ENCODE measurements at places on chromosomes 1 and 21.

DNA sequence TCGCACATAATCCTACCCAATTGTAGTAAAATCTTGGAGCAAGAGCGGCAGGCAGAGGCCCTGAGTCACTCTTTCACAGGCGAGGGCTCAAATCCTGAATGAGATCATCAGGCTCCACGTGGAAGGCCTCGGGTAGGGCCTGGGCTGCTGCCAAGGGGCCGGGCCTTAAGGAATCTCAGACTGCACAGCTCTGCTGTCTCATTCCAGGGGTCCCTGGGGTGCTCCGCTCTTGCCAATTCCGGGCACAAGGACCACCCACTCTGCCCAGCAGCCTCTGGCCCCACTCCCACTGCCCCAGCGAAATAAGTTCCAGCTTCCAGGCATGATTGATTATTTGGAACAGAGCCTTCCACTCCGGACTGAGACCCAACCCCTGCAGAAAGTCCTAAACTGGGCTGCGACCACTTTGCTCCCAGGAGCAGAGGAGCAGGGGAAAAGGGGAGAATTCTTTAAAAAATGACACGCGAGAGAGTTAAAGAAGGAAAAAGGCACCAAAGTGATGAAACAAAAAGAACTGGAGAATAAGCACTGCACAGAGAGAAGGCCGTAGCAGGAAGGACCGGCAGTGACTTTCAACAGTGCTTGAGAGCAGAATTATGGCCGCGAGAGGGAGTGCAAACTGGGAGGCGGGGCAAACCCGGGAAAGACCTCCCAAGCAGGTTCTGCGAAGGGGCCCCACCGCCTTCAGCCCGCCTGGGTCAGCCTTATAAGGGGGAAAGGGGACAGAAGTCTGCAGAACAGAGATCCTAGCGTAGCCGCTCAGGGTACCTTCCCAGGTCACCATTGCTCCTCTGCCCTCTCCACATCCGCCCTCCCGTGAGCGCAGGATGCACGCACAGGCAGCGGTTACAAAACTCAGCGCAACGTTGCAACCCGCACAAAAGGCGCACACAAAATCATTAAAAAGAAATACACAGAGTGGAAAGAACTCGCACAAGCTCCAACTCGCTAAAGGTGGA is 2.0 kb downstream of the ADAMTS1 start:
- peak overlapping the region; percentile 89 for H3K27ac ChIP-seq
- H3K27me3 ChIP-seq: no peaks in the 10 kb centered on the region
- peaks cover 50% of the 10 kb centered on the region for H3K4me1 ChIP-seq
- peak overlapping the region; percentile 79 for H3K4me3 ChIP-seq

- H3K36me3 ChIP-seq: no peaks in the 10 kb centered on the region
- no peak overlapping the region for H3K4me3 ChIP-seq
- H3K27ac ChIP-seq: no peak overlapping the region
- DNase-seq: no peak
These were observed 202.0 kb downstream of the LRRC40 start for GRCh38 chr1:70003211-70003908.

DNA sequence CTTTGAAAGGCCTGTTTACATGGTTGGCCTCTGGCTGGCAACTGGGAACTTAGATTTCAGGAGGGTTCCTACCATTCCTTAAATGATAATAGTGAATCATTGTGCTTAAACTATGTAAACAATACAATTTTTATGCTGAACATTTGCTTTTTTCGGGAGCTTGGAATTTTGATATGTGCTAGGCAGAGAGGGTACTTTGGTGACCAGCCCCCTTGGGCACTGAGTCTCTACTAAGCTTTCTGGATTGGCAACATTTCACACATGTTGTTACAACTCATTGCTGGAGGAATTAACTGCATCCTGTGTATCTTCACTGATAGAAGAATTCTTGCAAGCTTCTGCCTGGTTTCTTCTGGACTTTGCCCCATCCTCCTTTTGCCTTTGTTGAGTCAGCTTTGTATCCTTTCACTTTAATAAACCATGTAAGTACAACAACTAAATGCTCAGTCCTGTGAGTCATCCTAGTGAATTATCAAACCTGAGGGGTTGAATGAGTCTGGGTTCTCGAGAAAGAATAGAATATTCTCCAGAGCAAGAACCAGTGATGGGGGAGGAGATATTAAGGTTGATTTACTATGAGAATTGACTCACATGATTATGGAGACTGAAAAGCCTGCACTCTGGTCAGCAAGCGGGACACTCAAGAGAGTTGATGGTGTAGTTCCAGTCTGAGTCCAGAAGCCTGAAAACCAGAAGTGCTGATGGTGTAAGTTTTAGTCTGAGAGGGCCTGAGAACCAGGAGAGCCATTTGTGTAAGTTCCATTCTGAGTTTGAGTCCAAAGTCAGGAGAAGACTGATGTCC is 3.1 kb upstream of the SLC16A4 start:
- no peak overlapping the region for H3K27ac ChIP-seq
- no peaks in the 10 kb centered on the region for H3K27me3 ChIP-seq
- no peak for DNase-seq
- H3K4me1 ChIP-seq: no peaks in the 10 kb centered on the region
- H3K4me3 ChIP-seq: no peak overlapping the region

- H3K4me1 ChIP-seq: no peaks in the 10 kb centered on the region
- no peak overlapping the region for H3K27ac ChIP-seq
- peaks cover 6% of the 10 kb centered on the region for H3K27me3 ChIP-seq
- DNase-seq: no peak
- H3K36me3 ChIP-seq: no peaks in the 10 kb centered on the region
These were observed 433.1 kb downstream of the CAMTA1 start for GRCh38 chr1:7218210-7218832.

DNA sequence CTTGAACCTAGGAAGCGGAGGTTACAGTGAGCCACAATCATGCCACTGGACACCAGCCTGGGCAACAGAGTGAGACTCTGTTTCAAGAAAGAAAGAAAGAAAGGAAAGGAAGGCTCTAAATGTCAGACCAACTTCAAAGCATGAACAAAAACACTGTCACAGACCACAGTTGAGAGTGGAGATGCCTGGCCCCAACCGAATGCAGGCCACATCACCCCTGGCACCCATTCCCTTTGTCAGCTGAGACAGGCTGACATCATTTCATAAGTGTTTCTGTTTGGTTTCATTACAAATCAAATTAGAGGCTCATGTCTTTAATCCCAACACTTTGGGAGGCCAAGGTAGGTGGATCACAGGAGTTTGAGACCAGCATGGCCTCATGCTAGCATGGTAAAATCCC is 28.6 kb upstream of the NADK start:
- H3K4me1 ChIP-seq: peaks cover 4% of the 10 kb centered on the region
- no peak overlapping the region for H3K4me3 ChIP-seq
- H3K27ac ChIP-seq: peak overlapping the region; percentile 48
- H3K27me3 ChIP-seq: no peaks in the 10 kb centered on the region

GRCh38 chr1:45014321-45015028 is 2.4 kb downstream of the UROD start:
- H3K4me1 ChIP-seq: peaks cover 47% of the 10 kb centered on the region
- no peaks in the 10 kb centered on the region for H3K27me3 ChIP-seq
- H3K4me3 ChIP-seq: no peak overlapping the region
- no peaks in the 10 kb centered on the region for H3K36me3 ChIP-seq
- DNase-seq: peak; percentile 87
- no peak overlapping the region for H3K27ac ChIP-seq

DNA sequence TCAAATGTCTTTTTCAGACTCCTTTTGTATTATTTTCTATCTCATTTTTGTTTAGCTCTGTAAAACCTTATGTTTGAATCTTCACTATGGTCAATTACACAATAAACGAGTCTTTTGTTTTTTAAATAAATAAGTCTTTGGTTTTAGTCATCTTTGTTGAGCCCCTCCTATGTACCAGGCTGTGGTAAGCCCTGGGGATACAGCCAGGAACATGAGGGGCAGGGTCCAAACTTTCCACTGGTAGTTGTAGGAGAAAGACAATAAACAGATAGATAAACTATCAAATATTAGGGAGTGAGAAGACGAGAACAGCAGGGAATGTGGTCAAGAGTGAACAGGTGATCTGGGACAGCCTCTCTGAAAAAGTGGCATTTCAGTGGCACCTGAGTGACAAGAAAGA is 186.6 kb downstream of the ZNF281 start:
- H3K27me3 ChIP-seq: no peaks in the 10 kb centered on the region
- no peaks in the 10 kb centered on the region for H3K36me3 ChIP-seq
- no peaks in the 10 kb centered on the region for H3K4me1 ChIP-seq
- H3K4me3 ChIP-seq: no peak overlapping the region
- no peak for DNase-seq
- no peak overlapping the region for H3K27ac ChIP-seq

GRCh38 chr1:49226758-49227157 is 450.1 kb upstream of the BEND5 start:
- no peaks in the 10 kb centered on the region for H3K36me3 ChIP-seq
- DNase-seq: no peak
- H3K27me3 ChIP-seq: no peaks in the 10 kb centered on the region
- no peak overlapping the region for H3K27ac ChIP-seq
- no peak overlapping the region for H3K4me3 ChIP-seq

GRCh38 chr1:89037186-89037585 is 14.5 kb upstream of the GBP3 start:
- H3K4me3 ChIP-seq: no peak overlapping the region
- no peaks in the 10 kb centered on the region for H3K27me3 ChIP-seq
- H3K36me3 ChIP-seq: no peaks in the 10 kb centered on the region
- H3K27ac ChIP-seq: no peak overlapping the region
- no peak for DNase-seq
- no peaks in the 10 kb centered on the region for H3K4me1 ChIP-seq

DNA sequence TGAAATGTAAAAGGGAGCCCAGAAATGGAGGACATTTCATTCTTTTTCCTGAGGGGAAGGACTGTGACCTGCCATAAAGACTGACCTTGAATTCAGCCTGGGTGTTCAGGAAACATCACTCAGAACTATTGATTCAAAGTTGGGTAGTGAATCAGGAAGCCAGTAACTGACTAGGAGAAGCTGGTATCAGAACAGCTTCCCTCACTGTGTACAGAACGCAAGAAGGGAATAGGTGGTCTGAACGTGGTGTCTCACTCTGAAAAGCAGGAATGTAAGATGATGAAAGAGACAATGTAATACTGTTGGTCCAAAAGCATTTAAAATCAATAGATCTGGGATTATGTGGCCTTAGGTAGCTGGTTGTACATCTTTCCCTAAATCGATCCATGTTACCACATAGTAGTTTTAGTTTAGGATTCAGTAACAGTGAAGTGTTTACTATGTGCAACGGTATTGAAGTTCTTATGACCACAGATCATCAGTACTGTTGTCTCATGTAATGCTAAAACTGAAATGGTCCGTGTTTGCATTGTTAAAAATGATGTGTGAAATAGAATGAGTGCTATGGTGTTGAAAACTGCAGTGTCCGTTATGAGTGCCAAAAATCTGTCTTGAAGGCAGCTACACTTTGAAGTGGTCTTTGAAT is 2.9 kb downstream of the RGS2 start:
- H3K4me3 ChIP-seq: no peak overlapping the region
- peaks cover 16% of the 10 kb centered on the region for H3K4me1 ChIP-seq
- peaks cover 8% of the 10 kb centered on the region for H3K36me3 ChIP-seq
- H3K27me3 ChIP-seq: no peaks in the 10 kb centered on the region
- no peak for DNase-seq

DNA sequence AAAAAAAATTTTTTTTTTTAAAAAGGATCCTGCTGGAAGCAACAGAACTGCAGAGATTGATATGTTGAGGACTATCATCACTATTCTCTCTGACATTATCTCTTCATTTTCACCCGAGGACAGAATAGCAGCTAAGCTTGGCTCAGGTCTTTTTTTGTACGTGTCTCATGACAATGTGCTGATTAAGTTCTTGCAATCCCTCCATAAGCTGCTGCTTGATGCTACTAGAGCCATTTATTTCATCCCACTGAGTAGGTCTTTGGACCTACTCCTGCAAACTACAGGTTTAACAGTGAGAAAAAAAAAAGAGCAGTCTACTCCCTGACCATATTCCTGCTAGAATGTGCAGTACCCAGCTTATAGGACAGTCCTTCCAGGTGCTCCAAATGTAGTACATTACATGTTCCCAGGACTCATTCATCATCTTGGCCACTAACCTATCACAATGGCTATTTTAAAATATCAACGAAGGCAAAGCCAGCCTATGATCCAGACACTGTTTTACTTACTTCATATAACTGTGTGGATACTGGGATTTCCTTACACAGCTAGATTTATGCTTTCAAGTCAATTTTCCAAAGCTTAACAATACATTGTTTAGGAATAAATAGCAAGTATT is 54.1 kb downstream of the ARHGAP29 start:
- H3K4me3 ChIP-seq: no peak overlapping the region
- H3K27me3 ChIP-seq: no peaks in the 10 kb centered on the region
- H3K4me1 ChIP-seq: no peaks in the 10 kb centered on the region

DNA sequence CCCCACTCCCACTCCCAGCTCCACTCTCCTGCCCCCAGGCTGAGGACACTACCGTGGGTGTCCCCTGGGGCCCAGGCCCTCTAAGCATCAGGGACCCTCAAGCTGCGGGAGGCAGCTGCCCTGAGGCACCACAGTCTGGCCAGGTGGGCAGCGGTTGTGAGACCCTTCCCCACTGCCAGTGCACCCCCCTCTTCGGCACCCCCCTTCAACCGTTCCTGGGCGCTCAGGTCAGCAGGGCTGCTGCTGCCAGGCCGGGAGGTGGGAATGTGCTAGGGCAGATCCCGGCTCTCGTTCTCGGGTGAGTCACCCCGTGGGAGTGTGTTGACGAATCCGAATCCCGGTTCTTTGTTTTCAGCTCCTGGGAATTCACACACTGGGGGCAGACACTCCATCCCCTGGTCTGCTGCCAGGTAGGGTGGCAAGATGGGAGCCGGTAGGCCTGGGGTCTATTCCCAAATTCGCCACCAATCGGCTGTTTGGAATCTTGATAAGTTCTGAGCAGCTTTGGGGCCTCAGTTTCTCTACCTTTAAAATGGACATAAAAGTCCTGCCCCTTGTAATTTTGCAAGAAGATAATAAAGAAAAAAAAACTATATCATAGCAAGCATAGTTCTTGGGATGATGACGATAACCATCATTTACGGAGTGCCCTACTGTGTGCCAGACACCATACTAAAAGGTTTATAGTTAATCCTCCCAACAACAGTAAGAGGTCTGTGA is 28.5 kb upstream of the CASZ1 start:
- DNase-seq: no peak
- no peaks in the 10 kb centered on the region for H3K36me3 ChIP-seq
- no peaks in the 10 kb centered on the region for H3K4me1 ChIP-seq
- no peak overlapping the region for H3K27ac ChIP-seq
- H3K27me3 ChIP-seq: peaks cover 74% of the 10 kb centered on the region

GRCh38 chr1:42370876-42371549 is 9.6 kb upstream of the RIMKLA start:
- no peaks in the 10 kb centered on the region for H3K36me3 ChIP-seq
- peaks cover 14% of the 10 kb centered on the region for H3K27me3 ChIP-seq
- H3K4me3 ChIP-seq: no peak overlapping the region
- H3K4me1 ChIP-seq: no peaks in the 10 kb centered on the region

- no peak overlapping the region for H3K4me3 ChIP-seq
- no peaks in the 10 kb centered on the region for H3K27me3 ChIP-seq
- no peak overlapping the region for H3K27ac ChIP-seq
These were observed 22.0 kb upstream of the UHMK1 start for GRCh38 chr1:162475539-162476185.

DNA sequence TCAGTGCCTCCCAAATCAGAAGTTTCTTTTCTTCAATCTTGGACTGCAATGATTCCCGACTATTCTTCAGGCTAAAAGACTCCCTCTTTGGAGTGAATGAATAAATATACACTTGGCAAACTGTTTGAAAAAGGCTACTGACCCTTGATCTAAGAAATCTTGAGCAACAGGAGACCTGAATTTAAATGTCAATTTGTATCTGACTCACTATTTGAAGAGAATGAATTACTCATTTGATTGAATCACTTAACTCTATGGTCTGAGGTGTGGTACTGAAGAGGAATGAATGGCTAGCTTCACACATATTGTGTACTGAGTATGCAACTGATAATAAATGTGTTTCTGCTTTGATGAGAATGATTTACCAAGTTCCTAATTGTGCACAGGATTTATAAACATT is 4.6 kb upstream of the SMG7 start:
- no peaks in the 10 kb centered on the region for H3K36me3 ChIP-seq
- no peak overlapping the region for H3K27ac ChIP-seq
- H3K4me1 ChIP-seq: peaks cover 3% of the 10 kb centered on the region
- DNase-seq: no peak
- no peak overlapping the region for H3K4me3 ChIP-seq
- H3K27me3 ChIP-seq: no peaks in the 10 kb centered on the region

Measured in tibial artery (tissue), 4 donors.